ENCODE measurements at places on chromosomes 4 and X.

- DNase-seq = no peak
Observed at GRCh38 chr4:158131027-158131426, 41.8 kb downstream of the GASK1B start.

- DNase-seq = no peak
Observed at GRCh38 chr4:87819281-87819919, 13.4 kb upstream of the MEPE start.

DNA sequence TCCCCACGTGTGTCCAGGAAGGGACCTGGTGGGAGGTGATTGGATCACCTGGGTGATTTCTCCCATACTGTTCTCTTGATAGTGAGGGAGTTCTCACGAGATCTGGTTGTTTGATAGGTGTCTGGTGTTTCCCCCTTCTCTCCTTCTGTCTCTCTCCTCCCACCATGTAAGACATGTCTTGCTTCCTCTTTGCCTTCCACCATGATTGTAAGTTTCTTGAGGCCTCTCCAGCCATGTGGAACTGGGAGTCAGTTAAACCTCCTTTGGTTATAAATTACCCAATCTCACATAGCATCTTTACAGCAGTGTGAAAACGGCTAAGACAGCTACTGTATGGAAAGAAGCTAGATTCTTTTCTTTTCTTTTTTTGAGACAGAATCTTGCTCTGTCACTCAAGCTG, 21.6 kb upstream of the FGG start:
- no peak for DNase-seq

- no peak for DNase-seq
Observed at GRCh38 chrX:150161193-150161592, 201.9 kb upstream of the MAMLD1 start.

DNA sequence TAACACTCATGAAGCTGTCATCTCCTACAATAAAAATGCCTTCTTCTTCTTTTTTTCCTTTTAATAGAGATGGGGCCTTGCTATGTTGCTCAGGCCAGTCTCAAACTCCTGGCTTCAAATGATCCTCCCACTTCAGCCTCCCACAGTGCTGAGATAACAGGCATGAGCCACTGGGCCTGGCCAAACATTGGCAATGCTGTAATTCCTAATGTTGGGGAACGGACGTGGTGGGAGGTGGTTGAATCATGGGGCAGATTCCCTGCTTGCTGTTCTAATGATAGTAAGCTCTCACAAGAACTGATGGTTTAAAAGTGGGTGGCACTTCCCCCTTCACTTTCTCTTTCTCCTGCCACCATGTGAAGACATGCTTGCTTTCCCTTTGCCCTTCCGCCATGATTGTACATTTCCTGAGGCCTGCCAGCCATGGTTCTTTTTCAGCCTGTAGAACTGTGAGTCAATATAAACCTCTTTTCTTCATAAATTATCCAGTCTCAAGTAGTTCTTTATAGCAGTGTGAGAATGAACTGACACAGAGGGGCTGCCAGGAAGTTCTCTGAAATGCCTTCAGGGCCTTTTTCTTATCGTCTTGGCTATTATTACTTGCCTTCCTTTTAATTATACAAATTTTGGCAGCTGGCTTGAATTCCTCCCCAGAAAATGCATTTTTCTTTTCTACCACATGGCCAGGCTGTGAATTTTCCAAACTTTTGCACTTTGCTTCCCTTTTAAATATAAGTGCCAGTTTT, 93.0 kb downstream of the CENPC start:
- no peak for DNase-seq

DNA sequence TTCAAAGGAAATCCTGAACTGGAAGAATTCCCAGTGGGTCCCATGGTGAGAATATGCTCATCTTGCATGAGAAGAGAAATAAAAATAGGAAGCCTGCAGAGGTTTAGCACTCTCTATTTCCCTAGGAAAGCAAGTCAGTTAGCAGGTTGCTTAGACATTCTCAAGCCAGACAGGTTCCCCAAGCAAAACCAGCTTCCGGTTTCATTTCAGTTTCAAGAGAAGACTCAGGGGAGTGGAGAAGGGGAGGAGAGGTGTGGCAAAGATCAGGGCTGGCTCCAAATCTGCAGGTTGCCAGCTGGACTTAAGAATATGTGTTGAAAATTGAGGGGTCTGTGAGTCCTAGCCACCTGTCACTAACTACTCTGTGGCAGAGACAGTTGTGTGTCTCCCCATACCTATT, 107.5 kb downstream of the CLNK start:
- no peak for DNase-seq

GRCh38 chr4:11489453-11490083, 60.9 kb upstream of the HS3ST1 start:
- DNase-seq = no peak

- no peak for DNase-seq
Observed at GRCh38 chrX:118250445-118250844, 95.5 kb upstream of the WDR44 start.

GRCh38 chr4:2084316-2084715, 25.2 kb downstream of the NAT8L start:
- DNase-seq = peak; percentile 4

DNA sequence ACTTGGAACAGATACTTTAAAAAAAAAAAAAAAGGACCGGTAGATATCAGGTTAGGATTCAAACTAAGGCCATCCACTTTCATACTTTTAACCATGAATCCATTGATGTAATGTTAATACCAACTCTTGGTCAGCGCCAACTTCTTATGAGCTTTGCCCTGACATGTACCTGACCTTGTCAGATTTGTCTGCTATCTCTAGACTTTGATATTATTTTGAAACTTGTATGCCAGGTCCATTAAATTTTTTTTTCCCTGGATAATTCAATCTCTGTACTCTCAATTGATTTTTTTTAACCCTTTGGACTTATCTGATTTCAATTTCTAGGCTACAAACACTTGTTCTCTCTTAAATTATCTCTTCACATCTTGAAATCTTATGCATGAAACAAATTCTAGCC, 27.2 kb upstream of the UGT2B7 start:
- DNase-seq = no peak

- no peak for DNase-seq
Observed at GRCh38 chrX:81957318-81957717, 755.4 kb downstream of the SH3BGRL start.

- no peak for DNase-seq
Observed at GRCh38 chr4:35491093-35491492, 753.2 kb downstream of the ARAP2 start.

- DNase-seq = no peak
Observed at GRCh38 chr4:123159479-123159878, 237.1 kb upstream of the NUDT6 start.

GRCh38 chr4:189081826-189082225, 858.8 kb upstream of the FRG1 start:
- no peak for DNase-seq

DNA sequence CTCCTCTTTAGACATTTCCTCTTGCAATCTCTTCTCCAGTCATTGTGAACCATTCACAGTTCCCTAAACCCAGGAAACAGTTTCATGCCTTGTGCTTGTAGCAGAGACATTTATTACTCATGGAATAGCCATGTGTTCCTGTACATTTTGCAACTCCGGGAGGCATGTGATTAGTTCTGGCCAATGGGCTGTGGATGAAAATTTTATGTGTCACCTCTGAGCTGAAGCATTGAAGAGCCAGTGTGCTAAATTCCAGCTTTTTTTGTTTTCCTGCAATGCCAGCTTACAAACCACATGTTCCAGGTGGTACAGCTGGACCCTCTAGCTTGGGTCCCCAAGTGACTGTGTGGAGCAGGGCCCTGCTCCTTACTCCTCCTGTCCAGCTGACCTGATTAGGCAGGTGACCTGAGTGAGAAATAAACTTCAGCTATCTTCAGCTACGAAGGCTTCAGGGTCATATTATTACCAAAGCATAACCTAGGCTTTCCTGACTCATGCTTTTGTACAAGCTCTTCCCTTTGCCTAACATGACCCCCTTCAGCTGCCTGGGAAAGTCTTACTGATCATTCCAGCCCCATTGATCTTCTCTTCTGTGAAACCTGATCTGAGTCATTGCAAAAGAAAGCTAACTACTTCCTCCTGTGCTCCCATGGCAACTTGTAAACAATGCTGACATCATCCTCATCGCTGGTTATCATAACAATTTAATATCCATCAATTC, 200.4 kb downstream of the PTTG2 start:
- DNase-seq = no peak

GRCh38 chrX:71992711-71993110, 82.1 kb downstream of the NHSL2 start:
- DNase-seq = no peak

DNA sequence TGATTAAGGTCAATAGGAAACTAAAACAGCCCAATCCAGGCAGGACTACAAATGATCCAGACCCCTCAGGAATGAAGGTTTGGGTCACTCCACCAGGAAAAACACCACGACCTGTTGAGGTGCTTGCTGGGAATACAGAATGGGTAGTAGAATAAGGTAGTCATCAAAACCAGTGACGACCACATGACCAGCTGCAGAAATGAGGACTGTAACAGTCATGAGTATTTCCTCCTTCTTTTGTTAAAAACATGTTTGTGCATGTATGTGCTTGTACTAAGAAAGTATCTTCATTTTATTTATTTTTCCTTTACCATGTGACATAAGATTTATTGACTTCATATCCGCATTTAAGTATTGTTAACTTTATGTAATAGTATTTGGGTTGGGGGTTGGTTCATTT, 603.5 kb upstream of the NR3C2 start:
- no peak for DNase-seq

DNA sequence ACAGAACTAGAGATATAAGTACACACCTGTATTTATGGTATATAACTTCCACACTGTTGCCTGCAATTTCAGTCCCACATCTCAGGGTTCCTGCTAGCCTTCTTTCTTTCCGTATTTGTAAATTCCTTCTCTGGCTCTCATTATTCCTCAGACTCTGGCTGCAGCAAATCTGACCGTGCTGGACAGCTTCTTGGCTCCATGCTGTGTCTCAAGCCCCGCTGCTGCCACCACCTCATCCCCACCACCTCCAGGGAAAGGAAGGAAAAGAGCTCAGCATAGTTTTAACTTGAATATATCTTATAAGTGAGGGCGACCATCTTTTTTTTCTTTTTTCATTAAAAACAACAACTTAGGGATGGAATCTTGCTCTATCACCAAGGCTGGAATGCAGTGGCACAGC, 155.6 kb upstream of the CXCL13 start:
- DNase-seq = no peak

DNA sequence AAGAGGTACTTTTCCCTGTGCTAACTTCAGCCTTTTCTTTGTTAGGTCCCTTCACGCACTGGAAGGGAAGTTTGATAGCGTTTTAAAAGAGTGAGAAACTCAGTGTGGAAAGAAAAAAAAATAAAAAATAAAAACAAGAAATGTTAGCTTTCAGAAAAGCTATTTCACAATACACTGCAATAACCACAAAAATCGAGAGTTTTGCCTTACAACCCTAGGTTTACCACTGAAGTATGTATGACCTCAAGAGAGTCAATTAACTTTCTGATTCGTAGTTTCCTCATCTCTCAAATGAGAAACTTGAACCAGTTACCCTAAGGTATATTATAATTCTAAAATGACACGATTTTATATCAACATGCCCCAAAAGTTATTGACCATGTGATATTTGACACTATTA, 93.9 kb upstream of the JADE1 start:
- no peak for DNase-seq

- no peak for DNase-seq
Observed at GRCh38 chrX:153821066-153821465, 9.3 kb downstream of the PDZD4 start.

DNA sequence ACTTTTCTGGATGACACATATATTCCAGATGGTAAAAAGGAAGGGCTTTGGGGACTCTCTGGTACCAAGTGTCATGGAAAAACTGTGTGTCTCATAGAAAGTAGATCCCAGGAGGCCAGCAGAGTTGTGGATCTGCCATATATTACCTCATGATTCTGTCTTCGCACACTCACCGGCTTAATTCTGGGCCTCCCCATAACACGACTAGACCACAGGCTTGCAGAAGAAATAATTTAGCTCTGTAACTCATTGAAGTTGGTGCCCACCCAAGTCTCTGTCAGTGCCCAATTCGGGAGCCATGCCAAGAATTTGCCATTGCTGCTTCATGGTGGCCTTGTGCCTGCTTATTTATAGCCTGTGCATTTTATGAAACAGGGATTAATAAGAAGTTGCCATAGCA, 104.5 kb downstream of the AR start:
- DNase-seq = no peak

DNA sequence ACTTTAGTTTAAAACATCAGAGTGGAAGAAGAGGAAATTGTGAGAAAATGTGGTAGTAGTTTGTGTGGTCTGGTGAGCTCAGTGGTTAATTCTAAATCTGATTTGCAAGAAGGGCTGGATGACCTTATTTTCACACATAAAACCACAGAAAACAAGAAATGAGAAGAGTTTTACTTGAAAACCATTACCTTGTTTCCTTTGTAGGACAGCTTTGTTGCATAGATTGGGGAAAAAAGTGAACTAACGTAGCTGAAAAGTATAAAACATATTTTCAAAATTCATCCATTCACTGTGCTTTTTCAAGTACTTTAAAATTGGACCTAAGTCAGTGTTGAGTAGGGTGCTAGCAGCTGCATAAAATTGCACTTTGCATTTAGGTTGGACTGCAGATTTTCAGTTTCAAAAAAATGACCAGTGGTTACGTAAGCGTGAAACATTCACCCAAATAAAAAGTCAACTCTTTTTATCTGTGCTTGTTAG, 211.3 kb downstream of the ARHGAP10 start:
- DNase-seq = no peak

- DNase-seq = no peak
Observed at GRCh38 chr4:36224972-36225903, 19.1 kb downstream of the ARAP2 start.

- DNase-seq = no peak
Observed at GRCh38 chr4:70747874-70748273, 26.1 kb downstream of the RUFY3 start.

- no peak for DNase-seq
Observed at GRCh38 chrX:151004085-151004484, 20.9 kb downstream of the HMGB3 start.

DNA sequence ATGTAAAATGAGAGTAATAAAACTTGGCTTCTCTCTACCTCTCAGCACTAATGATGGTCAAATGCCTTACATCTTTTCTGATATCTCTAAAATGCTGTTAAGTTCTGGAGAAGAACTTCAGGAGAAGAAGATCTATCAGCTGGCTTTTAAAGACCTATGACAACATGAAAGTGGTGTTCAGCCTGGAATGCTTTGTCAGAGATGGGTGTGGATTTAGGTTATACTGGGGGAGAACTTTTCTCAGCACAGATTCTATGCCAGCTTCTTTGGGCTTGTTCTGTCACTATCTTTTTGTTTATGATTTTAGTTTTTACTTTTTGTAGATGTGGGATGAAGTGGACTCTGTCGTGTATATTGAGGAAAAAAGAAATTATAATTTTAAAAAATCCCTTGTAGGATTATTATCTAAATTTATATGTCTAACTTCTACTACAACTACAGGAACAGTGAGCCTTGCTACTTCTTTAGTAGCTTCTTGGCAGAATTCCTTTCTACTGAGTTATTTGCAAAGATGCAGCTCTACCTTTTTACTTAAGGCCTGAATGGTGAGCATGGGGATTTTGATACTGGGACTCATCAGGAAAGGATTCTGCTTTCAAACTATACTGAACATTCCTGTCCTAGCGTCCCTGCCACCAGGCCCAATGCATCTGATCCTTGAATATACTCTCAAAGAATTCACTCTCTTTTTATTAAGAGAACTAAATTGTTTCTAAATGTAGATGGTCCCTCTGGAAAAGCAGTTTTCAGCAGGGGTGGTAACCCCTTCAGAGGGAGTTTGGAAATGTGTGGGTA, 19.6 kb downstream of the CYP2U1 start:
- DNase-seq = no peak

All from ovary (tissue), 10 donors.